GM23338 (cell line): ENCODE measurements at places on chromosomes 4 and X. TPM values are rescaled to one million over a fixed set of nuclear protein-coding genes. Genes with fewer than 3 reads are reported as not detected.

Gene TCEAL5
- total RNA-seq: 1.8 and 2.0 TPM in 2 replicates

Gene TCEAL6
- total RNA-seq: 0.24 and 4.2 TPM in 2 replicates

Gene FUNDC1
- 10.0 and 15.0 TPM in 2 replicates for total RNA-seq

Gene RAB9A
- total RNA-seq: 36.8 and 45.1 TPM in 2 replicates

GRCh38 chrX:9349572-9350494 is 115.0 kb upstream of the TBL1X start:
- H3K4me1 ChIP-seq: peaks cover 11% of the 10 kb centered on the region; the same call in 1 of the 2 replicates
- H3K36me3 ChIP-seq: no peaks in the 10 kb centered on the region
- no peak overlapping the region for H3K4me3 ChIP-seq

DNA sequence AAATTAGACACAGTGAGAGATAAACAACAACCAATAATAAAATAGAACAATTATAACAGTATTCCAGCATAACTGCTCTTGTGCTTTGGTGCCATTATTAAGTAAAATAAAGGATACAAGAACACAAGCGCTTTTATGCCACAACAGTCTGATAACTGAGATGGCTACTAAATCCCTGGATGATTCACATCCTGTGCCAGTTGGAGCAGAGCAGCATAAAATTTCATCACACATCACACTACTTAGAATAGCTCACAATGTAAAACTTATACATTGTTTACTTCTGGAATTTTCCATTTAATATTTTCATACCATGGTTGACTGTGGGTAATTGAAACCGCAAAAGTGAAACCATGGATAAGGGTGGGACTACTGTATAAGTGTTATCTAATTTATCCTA is 399.9 kb upstream of the CNKSR2 start:
- H3K27ac ChIP-seq: no peak overlapping the region
- no peak for DNase-seq
